ENCODE measurements at places on chromosomes 4 and X.

DNA sequence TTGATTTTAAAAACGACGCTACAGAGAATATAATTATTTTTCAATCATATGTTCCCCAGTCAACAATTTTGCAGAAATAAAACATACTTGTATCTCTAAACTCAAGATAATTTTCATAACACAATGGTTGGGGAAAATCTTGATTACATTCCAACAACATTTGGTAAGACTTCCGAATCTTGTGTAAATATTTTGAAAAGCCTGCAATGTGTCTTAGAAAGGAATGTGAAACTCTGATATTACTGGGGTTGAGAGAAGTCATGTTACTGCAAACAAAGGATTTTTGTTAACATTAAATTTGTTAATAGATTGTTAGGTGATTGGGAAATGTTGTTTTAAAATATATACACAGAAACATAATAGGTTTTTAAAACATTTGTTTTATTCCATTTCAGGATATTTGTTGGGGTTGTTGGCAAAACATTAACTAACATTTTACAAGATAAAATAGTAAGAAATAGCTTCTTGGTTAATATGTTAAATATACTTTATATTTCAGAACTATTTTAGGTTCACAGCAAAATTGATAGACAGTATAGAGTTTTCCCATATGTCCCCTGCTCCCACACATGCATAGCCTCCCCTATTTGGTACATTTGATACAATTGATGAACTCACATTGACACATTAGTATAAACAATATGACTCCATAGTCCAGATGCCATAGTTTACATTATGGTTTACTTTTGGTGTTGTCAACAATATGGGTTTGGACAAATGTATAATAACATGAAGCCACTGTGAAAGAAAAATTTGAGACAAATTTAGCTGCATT lies 218.6 kb upstream of the FAM47A start:
- DNase-seq: no peak

GRCh38 chrX:10557166-10557565 lies 63.2 kb downstream of the MID1 start:
- DNase-seq: no peak

- DNase-seq: no peak
Measured at GRCh38 chrX:107982356-107982755, at the start of gene TEX13B. Gene TEX13B (minus strand): TSS chrX:107982370. CDS start chrX:107982127, 243 bp downstream.

DNA sequence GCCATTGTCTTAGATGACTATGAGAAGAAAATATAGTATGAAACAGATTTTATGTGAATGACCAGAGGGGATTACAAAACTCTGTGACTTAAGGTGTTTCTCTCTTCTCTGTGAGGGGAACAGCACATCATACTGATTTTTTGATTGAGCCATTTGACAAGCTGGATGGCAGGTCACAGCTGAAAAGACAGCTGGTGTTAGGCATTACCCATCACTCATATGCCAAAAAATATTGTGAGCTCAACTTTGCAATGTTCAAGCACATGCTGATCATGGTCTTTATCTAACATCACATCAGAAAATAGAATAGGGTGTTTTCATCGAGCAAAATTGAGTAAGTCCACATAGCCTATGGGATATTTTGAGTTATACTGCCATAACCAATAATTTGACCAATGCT lies 86.7 kb upstream of the TECRL start:
- no peak for DNase-seq

GRCh38 chr4:170854097-170854496 lies 764.3 kb upstream of the AADAT start:
- no peak for DNase-seq

GRCh38 chr4:188196134-188196735 lies 57.0 kb downstream of the TRIML1 start:
- DNase-seq: no peak

DNA sequence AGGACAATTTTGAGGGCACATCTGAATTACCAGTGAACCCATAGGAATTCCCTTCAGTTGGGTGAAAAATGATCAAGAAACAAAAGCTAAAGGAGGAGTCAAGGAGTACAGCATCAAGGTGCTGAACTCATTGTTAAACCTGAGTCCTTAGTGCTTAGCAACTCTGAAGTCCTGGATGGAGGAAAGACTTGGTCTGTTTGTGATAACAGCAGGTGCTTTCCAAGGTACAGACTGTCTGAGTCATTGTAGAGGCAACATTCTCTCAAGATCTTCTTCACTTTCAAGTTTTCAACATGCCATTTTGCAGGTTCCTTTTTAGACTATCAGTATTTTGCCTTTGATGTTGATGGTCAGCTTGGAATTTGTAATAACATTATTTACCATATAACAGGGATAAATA lies 293.9 kb downstream of the AFF2 start:
- no peak for DNase-seq

GRCh38 chr4:153026591-153027346 lies 90.6 kb downstream of the FHDC1 start:
- DNase-seq: no peak

DNA sequence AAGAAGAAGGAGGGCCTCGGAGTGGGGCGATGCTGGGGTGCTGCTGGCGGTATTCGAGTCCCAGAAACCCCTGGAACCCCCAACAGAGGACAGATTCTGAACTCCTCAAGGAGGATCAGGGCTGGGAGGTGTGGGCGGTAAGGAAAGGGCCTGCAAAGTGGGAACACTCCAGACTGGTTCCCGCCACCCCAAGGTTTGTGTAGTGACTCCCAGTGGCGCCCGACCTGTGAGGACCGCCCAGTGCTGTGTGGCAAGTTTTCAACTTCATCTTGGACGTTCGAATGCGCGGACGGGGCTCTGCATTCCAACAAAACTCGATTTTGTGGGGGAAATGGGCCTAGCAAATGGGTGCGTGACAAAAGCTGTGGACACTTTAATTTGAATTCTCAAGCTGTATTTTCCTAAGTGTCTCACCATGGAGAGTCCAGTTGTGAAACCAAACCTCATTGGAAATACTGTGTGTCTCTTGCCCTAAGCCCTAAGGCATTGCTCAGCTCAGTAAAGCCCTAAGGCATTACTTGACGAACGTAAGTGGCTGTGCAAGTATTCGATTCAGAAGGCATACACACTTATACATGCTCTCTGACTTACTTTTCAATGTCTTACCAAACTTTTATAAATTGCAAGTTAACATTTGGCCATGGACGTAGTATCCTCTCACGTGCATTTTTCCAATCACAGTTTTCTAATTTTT lies 27.4 kb upstream of the XAGE1B start:
- DNase-seq: no peak

- DNase-seq: no peak
Measured at GRCh38 chr4:134324179-134324578, 122.6 kb upstream of the PABPC4L start.

GRCh38 chr4:99710681-99711345 lies 53.2 kb upstream of the C4orf54 start:
- DNase-seq: peak; percentile 8

DNA sequence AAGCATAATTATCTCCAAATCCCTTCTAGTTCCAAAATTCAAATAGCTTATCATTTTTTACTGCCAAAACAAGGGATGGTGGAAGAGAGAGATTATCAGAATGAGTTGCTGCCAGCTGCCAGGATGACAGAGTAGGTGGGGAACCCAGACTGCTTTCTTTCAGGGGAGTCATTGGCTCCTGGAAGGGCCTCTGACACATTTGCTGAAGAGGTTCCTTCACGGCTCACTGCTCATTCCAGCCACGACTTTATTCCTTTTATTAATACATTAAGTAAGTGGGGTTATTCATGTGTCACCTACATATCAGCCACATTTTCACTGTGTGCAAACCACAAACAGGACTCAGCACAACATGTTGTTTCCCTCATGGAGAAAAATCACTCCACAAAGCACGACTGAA lies 12.7 kb upstream of the SMIM43 start:
- no peak for DNase-seq

GRCh38 chr4:154332681-154333421 lies 158.7 kb downstream of the DCHS2 start:
- no peak for DNase-seq

GRCh38 chr4:3441501-3442459 lies at the start of gene HGFAC:
Gene HGFAC (plus strand): TSS chr4:3441968. CDS start chr4:3442002, 34 bp downstream.
- DNase-seq: no peak

DNA sequence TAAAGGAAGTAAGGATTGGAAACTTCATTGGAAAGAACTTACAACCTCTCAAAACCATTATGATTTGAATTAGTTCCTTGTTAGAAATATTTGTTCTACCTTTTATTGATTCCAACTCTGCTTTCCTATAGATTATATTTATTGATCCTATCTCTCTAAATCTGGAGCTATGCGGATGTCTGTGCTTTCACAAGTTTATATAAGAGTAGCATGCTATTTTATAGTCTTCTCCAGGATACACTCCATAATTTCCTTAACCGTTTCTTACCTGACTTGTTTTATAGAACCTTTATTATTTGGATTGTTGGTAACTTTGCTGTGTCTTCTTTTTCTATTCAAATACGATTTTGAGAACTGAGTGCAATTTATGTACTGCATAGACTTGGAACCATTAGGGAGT lies 668.1 kb downstream of the RAPGEF2 start:
- no peak for DNase-seq

DNA sequence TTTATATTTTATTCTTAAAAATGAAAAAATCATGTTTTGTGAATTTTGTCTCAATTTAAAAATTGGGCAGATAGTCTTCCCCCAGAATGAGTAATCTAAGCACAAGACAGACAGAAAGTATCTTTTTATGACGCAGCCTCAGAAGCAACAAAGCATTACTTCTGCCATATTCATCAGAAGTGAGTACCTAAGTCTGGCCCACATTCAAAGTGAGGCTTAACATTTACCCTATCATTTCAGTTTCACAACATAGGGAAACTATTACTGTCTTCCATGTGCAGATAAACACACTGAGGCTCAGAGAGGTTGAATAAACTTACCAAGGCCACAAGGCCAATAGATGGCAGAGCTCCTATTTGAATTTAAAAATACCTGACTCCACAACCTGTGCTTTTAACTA lies 4.4 kb upstream of the PRDX4 start:
- no peak for DNase-seq

DNA sequence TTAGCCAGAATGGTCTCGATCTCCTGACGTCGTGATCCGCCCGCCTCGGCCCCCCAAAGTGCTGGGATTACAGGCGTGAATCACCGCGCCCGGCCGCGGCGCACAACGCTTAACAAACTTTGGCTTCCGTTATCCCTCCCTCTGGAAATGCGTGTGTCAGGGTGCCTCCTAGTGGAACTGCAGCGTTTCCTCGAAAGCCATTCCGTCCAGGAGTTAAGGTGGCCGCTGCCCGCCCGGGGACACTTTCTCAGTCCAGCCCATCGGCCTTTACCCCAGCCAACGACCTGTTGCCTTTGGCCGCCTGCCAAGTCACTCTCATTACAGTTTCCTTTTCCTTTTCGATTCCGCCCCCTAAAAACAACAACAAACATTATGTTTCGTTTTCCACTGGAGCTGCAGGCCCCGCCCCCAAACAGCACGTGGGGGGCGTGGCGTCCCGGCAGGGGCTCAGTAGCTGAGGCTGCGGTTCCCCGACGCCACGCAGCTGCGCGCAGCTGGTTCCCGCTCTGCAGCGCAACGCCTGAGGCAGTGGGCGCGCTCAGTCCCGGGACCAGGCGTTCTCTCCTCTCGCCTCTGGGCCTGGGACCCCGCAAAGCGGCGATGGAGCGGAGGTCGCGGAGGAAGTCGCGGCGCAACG lies at the start of gene HERC5:
Gene HERC5, plus strand, starts transcription at position 450 of the 637 bp plus-strand sequence. Its CDS starts 151 bp downstream, at position 601.
- DNase-seq: peak; percentile 88

DNA sequence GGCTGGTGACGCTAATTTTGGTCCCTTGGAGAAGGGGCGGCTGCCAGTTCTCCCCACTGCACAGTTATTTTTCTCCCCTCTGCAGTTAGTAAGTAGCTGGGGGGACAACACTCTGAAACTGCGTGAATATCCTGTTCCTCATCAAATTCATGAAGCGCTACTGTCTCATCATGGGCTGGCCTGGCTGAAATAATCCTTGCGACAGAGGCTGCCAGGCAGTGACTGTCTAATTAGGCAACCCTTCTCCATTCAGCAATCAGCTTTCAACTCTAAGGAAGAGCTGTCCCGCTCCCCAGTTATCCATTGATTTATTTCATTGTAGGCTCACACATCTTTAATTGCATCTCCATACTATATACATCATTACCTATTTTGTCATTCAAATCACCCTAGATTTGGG lies 8.2 kb downstream of the SH3TC1 start:
- no peak for DNase-seq

GRCh38 chr4:150173982-150174398 lies 95.7 kb downstream of the DCLK2 start:
- no peak for DNase-seq

GRCh38 chr4:68617003-68617698 lies 41.0 kb upstream of the UGT2B17 start:
- no peak for DNase-seq

DNA sequence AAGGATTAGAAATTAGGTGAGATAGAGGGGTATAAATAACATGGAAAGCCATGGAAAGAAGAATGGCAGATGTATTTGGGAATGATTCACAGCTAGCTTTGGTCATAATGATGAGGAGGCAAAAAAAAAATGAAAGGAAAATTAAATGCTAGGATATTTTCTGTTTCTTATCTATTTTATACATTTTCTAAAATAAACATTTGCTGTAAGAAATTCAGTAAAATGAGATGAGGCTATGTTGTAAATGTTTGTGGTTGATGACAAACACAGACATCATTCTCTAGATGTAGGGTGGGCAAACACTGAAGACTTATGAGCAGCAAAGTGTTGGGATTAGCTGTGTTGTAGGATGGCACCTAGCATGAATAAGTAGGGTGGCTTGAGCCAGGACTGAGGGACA lies 407.1 kb downstream of the IL15 start:
- no peak for DNase-seq

DNA sequence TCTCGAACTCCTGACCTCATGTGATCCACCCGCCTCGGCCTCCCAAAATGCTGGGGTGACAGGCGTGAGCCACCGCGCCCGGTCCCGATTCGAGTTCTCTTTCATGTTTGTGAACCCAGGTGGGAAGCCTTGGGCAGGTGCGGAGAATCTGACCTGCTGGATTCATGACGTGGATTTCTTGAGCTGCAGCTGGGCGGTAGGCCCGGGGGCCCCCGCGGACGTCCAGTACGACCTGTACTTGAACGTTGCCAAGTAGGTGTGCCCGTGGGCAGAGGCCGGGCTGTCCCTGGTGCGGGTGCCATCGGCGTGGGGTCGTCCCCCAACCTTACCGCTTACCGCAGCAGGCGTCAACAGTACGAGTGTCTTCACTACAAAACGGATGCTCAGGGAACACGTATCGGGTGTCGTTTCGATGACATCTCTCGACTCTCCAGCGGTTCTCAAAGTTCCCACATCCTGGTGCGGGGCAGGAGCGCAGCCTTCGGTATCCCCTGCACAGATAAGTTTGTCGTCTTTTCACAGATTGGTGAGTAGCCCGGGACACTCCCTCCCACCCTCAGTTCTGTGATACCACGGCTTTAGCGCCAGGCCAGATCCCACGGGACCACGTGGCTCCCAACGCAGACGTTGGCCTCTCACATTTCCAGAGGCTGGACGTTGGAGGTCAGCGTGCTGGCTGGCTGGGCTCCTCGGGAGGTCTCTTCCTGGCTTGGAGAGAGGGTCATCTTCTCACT lies 15.6 kb downstream of the IL3RA start:
- no peak for DNase-seq

GRCh38 chr4:84269536-84270044 lies 229.5 kb downstream of the NKX6-1 start:
- DNase-seq: no peak

All from Calu3 (cell line).